Lung (tissue), 17 donors: ENCODE measurements at places on chromosomes 4 and X. TPM values are rescaled to one million over a fixed set of nuclear protein-coding genes. Genes with fewer than 3 reads are reported as not detected.

Gene MAGEA1
- not detected for polyA plus RNA-seq

Gene RNF150
- polyA plus RNA-seq = 0.18 TPM

Gene MAGEE2
- 0.03 TPM for polyA plus RNA-seq

Gene C4orf51
- not detected for polyA plus RNA-seq

Gene TMEM271
- polyA plus RNA-seq = not detected

Gene TIMM8A
- 5.6 TPM for polyA plus RNA-seq

Gene SYTL5
- polyA plus RNA-seq = 0.98 TPM
